ENCODE measurements at places on chromosomes 3 and 15. TPM values are rescaled to one million over a fixed set of nuclear protein-coding genes. Genes with fewer than 3 reads are reported as not detected.
A peak's percentile ranks its signal among the peaks of the same experiment; 100 is the strongest.

Gene STX19
- total RNA-seq: not detected

Gene IL16
- total RNA-seq: 1.1 TPM

Gene KNG1
- not detected for total RNA-seq

- no peak for DNase-seq
Measured at GRCh38 chr3:78992400-78992799, 775.4 kb downstream of the ROBO1 start.

GRCh38 chr3:149276619-149277018, 55.0 kb upstream of the CP start:
- DNase-seq: no peak

DNA sequence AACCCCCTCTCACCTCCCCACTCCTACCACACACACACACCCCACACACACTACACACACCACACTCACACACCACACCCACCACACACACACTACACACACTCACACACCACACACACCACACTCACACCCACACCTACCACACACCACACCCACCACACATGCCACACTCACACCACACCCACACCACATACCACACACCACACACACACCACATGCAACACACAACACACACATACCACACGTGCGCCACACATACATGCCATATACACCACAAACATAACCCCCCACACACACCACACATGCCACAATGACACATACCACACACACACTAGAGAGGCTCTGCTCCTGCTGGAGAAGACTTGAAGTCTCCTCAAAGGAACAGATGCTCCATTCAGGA, 5.9 kb upstream of the ITPKA start:
- DNase-seq: no peak

DNA sequence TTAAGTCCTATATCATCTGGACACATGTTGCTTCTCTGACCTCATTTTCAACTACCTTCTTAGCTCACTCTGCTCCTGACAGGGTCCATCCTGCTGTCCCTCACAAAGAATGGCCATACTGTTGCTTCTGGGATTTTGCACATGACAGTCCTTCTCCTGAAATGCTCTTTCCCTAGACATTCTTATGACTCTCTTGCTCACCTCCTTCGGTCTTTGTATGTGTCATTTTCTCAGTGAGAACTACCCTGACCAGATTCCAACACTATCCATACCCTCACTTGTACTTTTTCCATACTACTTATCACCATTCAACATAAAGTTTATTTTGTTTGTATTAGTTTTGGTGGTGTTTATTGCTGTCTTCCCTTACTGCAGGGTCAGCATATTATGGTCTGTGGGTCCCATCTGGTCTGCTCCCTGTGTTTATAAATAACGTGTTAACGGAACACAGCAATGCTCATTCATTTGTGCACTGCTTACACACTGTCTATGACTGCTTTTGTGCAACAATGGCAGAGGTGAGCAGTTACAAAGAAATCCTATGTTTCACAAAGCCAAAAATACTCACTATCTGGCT, 159.5 kb downstream of the SPATA16 start:
- DNase-seq: no peak

Gene CLDN11
- 21.3 TPM for total RNA-seq

Gene HESX1
- total RNA-seq: 1.1 TPM

DNA sequence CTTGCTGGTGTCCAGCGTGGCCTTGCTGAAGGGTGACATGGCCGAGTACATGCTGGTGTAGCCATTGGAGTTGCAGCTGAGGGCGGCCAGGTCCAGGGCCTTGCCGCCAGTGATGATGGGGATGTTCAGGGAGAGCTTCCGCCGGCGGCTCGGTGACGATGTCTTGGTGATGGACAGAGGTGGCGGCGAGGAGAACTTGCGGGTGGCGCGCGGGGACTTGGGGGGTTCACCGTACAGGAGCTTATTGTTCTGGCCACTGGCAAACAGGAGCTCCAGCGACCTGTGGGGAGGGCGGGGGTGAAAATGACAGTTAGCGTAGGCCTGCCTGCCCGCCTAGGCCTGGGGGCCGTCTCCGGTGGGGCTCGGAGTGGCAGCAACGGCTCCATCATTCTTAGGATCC, 59.0 kb upstream of the CTSH start:
- DNase-seq: no peak

DNA sequence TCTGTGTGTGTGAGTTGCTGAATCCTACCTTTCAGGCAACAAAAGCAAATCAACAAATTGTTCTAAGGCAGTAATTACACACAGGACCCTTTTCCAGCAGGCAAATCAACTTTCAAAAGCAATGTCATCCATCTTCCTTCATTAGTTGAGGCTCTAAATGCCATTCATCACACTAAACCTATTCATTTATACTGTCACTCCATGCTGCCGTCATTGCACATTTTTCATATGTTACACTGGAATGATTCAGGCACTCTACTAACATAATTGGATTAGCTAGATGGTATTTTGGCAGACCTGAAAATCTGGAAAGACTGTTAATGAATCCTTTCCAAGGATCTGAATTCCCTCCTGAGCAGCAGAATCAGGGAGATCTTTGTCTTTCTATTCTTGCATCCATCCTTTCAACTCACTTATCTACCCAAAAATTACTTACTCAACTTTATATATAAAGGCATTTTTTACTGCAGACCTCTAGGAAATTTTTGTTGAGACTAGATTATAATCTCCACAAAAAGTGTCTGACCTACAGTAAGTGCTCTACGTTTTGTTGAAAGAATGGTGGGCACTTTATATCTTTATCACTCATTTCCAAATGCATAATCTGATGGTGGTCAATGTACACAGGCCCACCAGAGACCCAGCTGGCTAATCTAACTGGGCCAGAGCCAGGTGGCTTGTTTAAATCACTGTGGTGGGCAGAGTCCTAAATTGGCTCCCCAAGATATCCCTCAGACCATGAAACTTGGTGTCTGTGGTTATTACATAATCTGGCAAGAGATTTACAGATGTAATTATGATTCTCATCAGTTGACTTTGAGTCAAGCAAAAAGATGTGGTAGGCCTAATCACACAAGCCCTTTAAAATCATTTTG, 25.0 kb downstream of the MIX23 start:
- peak; percentile 12 for DNase-seq

DNA sequence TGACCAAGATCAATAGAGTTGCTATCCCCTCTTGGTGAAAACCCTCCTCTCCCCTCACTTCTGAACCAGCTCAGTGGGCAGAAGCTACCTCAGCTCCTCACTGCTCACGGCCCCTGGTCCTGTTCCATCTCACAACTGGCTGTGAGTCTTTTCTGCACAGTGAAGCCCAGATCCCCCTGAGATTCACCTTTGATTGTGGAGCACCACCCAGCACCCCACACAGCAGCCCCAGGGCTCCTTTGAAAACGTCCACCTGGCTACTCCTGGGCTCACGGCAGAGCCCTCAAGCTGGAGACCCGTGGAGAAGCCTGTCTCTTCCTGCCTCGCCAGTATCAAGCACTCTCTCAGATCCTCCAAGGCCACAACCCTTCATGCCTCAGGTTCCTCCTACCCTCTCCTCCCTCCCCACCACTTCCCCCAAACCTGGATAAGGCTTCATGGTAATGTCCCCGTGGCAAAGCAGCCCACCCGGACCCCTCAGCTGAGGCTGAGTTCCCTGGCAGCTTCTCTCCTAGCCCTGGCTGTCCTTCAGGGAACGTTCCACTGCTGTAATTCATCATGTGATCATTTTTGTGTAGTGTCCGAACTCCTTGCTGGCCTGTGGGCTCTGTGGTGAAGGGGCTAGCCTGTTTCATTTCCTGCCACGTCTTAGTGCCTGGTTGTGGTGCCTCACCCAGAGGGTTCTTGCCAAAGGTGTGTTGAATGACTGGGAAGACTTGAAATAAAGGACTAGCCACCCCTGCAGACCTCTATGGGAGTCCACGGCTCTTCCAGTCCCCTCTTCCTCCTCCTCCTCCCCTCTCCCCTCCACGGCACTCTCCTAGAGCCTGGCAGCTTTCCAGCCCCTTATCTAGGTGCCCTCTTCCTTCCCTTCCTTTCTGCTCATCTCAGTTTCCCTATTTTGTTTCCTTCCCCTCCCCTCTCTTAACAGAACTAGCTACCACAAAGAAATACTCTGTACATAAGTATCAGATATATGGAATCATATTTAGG, 44.5 kb downstream of the KY start:
- no peak for DNase-seq

Gene AGBL1
- total RNA-seq: not detected
